Kidney capillary endothelial cell (primary cell): ENCODE measurements at places on chromosomes 16 and 17.

- DNase-seq: no peak
Observed at GRCh38 chr16:22674832-22675191, 139.2 kb upstream of the HS3ST2 start.

DNA sequence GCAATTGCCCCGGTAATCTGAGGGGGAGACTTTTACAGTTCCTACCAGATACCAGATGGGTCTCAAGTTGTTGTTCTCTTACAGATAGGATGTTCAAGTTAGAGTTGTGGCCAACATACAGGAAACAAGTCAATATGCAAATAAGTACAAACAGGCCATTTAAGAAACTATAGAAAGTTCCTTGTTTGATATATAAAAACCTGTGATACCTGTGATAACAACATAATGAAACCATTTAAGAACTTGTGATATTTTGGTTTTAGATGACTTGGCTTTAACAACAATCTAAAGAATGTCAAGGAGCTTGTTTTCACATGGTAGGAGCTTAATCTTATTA, 16.8 kb downstream of the CDR2 start:
- DNase-seq: no peak

GRCh38 chr16:25155553-25156460, 44.3 kb downstream of the LCMT1 start:
- DNase-seq: peak; percentile 2

- DNase-seq: no peak
Observed at GRCh38 chr16:79076047-79076767, 524.3 kb downstream of the MAF start.

GRCh38 chr16:27444470-27444869, 42.5 kb downstream of the IL21R start:
- DNase-seq: no peak

- DNase-seq: no peak
Observed at GRCh38 chr16:77434022-77434529, 758 bp downstream of the ADAMTS18 start.

DNA sequence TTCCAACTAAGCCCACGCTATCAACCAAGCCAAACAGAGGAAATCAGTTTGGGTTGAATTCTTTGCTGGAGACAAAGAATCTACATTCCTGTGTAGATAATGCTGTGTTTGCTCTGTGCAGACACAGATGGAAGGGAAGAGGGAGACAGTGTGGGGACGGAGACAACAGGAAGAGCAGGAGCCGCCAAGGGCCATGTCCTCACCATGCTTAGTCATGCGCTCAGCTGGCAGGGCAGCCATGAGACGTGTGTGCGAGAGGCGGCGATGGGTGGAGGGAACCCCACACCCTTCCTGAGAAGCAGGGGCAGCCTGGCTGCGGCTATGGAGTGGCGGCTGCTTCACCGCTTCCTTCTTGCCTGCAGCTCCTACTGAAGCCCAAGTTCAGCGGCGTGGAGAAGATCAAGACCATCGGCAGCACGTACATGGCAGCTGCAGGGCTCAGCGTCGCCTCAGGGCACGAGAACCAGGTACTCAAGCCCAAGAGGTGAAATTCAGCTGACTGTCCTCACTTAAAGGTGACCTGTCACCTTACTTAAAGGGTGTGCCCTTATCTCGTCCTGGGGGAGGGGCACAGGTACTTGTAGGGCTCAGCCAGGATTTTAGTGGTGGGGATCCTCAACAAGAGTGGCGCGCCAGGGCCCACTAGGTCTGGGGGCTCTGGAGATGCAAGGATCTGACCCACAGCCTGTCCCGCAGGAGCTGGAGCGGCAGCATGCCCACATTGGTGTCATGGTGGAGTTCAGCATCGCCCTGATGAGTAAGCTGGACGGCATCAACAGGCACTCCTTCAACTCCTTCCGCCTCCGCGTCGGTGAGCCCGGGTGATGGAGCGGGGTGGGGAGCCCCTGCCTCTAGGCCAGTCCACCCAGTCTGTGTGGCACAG, 47.5 kb downstream of the ADCY7 start:
- peak; percentile 18 for DNase-seq

DNA sequence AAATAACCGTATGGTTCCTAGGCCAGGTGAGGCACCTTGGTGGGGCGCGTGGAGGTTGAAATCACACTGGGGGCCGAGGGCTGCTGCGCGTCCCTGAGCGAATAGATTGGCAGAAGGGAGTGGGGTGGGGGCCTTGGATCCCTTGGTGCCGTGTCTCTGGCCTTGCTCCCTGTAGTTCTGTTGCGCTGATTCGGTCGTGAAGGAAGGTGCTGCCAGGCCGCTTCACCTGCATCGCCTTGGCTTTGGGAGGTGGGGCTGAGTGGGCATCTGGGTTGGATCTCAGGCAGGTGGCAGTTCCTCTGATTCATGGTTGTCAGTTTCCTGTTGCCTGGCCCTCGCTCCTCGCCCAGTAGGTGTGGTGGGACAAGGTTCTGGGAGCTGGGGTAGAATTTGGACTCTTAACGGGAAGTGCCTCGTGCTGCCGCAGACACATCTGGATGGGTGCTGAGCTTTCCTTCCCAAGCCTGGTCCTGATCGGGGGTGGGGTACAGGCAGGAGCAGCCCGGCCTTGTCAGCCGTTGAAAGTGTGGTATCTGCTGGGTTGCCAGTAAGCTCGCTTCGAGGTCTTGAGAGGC, 30.1 kb downstream of the PGS1 start:
- no peak for DNase-seq

- no peak for DNase-seq
Observed at GRCh38 chr17:48990882-48991357, 6.3 kb upstream of the IGF2BP1 start.

DNA sequence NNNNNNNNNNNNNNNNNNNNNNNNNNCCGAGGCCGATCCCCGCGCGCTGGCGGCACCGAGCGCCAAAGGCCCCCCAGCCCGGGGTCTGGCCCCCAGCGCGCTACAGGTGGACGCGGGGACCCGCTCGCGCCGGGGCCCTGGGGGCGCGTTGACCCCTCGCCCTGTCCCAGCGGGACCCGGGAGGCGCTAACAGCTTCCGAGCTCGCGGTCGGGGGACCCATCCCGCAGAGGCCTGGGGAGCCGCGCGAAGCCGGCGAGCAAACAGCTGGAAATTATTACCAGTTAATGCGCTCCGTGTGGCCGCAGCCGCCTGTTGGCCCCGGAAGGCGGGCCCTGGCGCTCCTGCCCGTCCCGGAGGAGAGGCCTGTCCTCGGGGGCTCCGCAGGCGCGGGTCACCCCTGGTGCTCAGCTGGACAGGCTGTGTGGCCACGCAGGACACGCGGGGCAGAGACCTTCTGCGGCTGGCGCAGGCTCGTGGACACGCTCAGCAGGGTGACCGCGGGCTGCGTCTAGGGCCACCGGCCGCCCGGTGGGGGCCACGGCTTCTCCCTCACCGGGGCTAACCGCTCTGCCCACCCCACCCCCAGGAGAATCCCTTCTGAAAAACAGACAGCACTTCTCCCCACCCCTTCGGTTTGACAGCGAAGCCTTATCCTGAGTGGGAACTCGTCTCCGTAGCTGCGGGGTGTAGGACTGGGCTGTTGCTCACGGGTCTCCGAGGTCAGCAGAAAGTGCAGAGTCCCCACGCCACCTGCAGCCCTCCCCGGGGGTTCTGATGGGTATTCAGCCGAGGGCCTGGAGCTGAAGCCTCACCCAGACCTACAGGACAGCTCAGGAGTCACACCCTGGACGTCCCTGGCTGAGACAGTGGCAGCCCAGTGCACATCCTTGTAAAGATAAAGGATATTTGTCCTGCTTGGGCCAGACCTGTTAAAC, 138.7 kb upstream of the RPH3AL start:
- no peak for DNase-seq

- peak; percentile 38 for DNase-seq
Observed at GRCh38 chr17:32960815-32961214, 30.8 kb upstream of the SPACA3 start.

DNA sequence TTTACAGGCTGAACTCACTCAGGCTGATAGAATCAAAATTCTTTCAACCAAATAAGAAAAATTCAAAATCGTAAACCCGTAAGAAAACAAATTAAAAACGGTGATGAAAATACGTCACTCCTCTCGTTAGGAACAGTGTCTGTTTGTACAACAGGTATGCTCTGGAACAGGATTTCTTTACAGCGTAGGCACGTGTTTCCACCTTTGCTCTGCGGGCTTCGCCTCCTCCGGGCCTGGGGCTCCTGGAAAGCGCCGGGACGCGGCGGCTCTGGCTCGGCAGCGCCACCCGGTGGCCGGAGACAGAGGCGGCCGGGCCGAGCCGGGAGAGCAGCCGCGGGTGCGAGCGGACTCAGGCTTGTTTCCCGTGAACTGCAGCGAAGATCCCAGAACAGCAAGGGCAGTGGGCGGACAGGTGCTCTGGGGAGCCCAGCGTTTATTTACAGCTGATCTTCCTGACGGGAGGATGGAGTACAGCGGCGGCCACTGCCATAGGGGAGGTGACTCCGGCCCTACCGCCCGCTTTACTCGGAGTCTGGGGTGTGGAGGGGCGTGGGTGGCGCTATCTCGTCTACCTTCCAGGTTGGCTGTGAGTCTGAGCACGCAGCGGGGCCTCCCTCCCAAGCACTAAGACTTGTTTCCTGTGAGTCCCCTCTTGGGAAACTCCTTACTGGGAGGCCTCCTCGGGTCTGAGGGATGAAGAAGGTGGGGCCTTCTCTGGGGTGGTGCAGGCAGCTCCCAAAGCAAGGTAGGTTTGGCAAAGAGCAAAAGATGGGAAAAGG, 40.5 kb upstream of the ATP2A3 start:
- DNase-seq: peak; percentile 61

GRCh38 chr16:57104706-57105105, 12.3 kb downstream of the CPNE2 start:
- no peak for DNase-seq

GRCh38 chr17:72394531-72394930, 273.7 kb downstream of the SOX9 start:
- DNase-seq: no peak

- DNase-seq: no peak
Observed at GRCh38 chr17:12983991-12984884, 33.6 kb downstream of the ELAC2 start.

- DNase-seq: no peak
Observed at GRCh38 chr17:83057397-83057761, 22.0 kb upstream of the METRNL start.

GRCh38 chr17:2566056-2566455, 27.4 kb upstream of the PAFAH1B1 start:
- no peak for DNase-seq

- peak; percentile 23 for DNase-seq
Observed at GRCh38 chr17:80395402-80396151, 19.4 kb upstream of the ENDOV start.

GRCh38 chr16:28183484-28183883, 28.3 kb downstream of the XPO6 start:
- DNase-seq: no peak

- no peak for DNase-seq
Observed at GRCh38 chr16:3375680-3376079, 20.0 kb downstream of the OR2C1 start.

DNA sequence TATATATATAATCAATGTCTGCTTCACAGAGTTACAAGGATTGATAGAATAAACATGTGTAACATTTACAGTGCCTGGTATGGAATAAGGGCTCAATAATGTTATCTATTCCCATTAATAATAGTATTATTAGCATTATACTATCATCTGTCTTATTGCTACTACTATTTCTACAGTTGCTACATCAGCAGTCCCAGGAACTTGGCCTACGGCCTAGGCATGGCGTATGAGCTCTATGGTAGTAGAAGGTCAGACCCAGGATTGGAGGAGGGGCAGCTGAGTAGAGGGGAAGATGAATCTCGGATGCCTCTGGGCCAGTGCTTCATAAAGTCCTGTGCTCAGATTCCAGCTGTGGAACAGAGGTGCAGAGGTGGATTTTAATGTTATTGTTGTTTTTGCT, 146.3 kb upstream of the TBX2 start:
- DNase-seq: no peak

- peak; percentile 83 for DNase-seq
Observed at GRCh38 chr17:30586818-30587595, 109.8 kb downstream of the GOSR1 start.

GRCh38 chr17:32486111-32486700, 587 bp upstream of the CDK5R1 start:
- DNase-seq: peak; percentile 65

- DNase-seq: no peak
Observed at GRCh38 chr16:84785843-84786581, 33.8 kb upstream of the CRISPLD2 start.

DNA sequence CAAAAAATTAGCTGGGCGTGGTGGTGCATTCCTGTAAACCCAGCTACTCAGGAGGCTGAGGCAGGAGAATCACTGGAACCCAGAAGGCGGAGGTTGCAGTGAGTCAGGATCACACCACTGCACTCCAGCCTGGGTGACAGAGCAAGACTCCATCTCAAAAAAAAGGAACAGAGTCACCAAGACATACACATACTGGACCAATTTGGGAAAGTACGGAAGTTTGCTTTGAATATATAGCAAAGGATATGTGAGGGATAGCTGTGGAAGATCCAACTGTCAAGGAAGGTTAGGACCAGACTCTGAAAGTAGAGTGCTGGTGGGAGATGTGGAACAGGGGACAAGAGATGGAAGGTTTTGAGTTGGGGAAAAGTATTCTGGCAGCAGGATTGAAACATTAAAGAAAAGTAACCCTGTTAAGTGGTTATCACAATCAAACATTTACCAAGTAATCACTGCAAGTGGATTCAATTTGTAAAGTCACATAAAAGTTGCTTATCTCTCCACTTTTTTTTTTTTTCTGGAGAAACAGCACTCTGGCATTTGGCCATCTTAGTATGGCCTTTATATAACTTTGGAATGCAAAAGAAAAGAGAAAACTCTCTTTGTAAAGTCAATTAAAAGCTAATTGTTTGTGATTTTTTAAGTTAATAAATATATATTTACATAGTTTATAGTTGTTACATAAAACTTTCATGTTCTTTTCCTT, 259.4 kb upstream of the TBX2 start:
- no peak for DNase-seq

DNA sequence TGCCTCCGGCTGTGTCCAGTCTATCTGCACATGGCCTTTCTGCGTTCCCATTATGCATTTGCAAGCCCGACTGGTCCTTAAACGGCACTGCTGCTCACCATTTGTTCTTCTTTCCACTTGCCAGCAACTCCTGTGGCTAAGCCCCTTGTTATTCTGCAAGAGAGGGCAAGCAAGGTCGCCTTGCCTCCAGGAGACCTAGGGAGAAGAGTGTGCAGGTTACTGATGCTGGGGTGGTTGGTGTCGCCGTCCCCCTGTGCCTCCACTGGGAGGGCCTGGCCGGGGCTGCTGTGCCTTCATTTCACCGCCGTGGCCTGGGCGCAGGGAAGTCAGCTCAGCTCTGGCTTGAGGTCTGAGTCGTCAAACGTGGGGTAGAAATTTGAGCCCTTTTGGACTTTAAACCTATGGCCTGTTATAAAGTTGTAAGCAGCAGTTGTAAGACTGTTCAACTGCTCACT, 12.7 kb downstream of the SLC6A4 start:
- no peak for DNase-seq

DNA sequence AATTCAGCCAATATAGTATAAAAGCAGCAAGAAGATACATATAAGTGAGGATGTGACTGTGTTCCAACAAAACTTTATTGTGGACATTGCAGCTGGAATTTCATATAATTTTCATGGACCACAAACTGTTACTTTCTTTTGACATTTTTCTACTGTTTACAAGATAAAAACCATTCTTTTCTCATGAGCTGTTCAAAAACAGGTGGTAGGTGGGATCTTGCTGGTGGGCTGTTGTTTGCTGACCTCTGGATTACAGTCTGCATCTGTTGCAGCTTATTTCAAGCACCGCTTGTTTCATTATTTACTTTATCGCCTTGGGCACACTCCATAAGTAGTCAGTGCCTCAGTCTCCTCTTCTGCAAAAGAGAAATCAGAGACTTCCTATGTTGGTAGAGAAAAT, 99.5 kb downstream of the CDH13 start:
- no peak for DNase-seq

- DNase-seq: no peak
Observed at GRCh38 chr16:2739625-2740430, 12.6 kb upstream of the SRRM2 start.
